Activated T-cell treated with anti-CD3 and anti-CD28 coated beads for 48 hours (primary cell): ENCODE measurements at places on chromosomes 3 and 15.

GRCh38 chr3:192875971-192876565 lies 41.6 kb downstream of the MB21D2 start:
- DNase-seq = no peak

GRCh38 chr3:181328346-181328745 lies 338.8 kb upstream of the DNAJC19 start:
- no peak for DNase-seq

DNA sequence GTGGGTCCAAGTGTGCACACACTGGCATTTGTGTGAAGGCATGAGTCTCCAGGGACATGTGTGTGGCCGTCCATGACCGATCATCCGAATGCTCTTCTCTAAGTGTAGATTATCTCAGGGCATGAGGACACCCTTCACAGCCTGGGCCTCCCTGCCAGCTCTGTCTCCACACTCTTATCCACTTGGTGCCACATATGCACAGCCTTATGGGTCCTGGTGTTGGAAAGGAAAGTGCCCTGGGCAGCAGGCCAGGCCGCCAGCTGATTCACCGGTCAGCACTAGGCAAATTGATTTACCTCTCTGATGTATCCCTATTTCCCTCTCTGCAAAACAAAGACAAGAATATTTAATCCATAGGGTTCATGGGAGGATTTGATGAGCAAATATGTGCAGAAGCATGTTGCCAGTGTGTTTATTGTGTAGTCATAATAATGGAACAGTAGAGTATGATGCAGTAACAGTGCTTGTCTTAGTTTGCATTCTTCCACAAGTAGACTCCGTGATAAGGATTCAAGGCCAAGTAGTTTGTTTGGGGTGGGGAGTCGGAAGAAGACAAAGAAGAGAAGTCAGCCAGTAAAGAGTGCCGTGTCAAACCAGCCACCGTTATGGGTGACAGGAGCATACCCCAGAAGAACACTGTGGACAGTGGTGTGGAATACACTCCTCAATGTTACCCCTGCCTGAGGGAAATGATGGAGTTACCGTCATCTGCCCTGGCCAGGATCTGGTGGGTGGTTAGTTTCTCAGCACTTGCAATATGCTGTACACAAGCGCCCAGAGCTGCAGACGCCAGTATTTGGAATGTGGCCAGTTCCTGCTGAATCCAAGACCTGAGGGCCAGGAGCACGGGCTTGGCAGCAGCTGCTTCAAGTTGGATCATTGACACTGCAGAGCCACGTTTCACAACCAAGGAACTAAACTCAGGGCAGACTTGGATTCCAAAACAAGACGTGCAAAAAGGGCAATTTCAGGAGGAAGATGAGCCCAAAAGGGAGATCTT lies 85.1 kb downstream of the MTHFS start:
- no peak for DNase-seq

- DNase-seq = no peak
Observed at GRCh38 chr3:49871531-49872153, 1.9 kb upstream of the CAMKV start.

DNA sequence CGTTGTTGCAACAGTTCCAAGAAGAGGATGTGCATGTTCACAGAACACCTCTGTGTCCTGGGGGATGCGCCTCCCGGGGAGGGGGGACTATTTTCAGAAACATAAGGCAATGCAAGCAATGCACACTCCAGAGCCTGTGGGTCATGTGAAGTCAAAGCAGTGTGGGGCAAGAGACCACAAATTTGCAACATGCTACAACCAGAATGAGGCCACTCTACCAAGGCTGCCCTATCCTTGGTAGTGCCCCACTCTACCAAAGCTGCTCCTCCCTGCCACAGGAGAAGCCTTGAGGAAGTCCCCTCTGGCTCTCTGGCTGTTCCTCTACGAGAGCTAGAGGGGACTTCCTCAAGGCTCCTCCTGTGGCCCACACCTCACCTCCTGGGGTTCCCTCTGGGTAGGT lies 8.4 kb upstream of the NR2C2 start:
- DNase-seq = no peak

DNA sequence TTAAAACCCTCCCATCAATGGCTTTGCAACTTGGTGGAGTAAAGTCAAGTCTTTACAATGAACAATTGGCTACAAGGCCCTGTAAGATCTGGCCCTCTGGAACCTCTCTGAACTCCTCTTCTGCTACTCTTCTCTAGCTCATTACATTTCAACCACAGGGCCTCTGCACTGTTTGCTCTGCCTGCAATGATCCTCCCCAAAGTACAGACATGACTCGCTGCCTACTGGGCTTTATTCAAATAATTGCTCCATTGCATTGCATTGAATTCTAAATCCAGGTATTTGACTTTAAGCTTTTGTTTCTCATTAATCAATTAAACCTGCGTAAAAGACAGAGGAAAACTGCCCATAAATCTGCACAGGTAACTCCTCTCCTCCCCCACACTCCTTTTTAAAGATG lies 96.7 kb downstream of the CD47 start:
- no peak for DNase-seq

DNA sequence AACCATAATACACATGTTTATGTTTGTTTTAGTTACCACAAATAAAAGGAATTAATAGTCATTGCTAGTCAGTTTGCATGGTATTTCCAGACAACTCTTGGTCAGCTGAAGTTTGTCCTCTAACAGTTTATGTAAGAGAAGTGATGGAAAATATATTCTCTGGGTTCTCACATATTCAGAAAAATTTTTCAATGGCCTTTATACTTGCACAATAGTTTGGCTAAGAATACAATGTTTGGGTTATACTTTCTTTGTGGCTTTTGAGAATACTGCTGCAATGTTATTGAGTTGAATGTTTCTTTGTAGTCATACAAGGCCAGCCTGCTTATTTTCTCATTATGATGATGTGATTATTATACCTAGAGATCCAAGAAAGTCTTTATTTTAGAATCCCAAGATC lies 133.9 kb downstream of the RAP2B start:
- no peak for DNase-seq

DNA sequence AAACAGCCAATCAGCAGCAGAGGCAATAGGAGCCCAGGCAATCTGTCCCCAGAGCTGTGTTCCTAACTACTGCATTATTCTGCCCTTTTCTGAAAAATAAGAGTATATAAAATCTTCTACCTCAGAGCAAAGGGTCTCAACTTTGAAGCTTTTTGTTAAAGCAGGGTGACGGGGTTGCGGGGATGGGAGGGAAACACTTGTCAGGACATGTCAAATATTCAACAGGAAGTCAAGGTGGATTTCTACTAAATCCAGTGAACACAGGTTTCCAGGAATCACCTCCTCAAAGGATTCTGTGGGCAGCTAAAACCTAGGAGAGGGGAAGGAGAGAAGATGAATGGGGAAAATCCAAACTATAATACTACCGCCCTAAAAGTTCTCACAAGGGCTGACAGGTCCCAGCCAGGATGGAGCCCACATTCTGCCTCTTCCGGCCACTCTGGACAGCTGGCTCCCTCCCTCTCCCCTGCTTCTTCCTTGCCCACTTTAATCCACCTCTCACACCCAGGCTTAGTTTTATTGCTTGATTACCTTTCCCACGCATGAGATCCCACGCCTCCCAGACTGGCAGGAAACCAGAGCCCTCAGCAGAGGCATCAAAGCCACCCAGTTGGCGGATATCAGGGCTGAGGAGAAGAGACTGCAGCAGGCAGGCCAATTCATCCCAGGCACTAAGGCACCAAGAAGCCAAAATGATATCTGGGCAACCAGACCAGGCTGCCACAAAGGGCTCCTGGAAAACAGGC lies 77.2 kb downstream of the OSBPL10 start:
- DNase-seq = no peak

- DNase-seq = no peak
Observed at GRCh38 chr15:90873998-90874605, 5.7 kb downstream of the FURIN start.
